ENCODE measurements at places on chromosomes 16 and 17. TPM values are rescaled to one million over a fixed set of nuclear protein-coding genes. Genes with fewer than 3 reads are reported as not detected.

The SALL1 gene
- 97.3 TPM for polyA plus RNA-seq

The SLC2A4 gene
- polyA plus RNA-seq = 2.0 TPM

The PDILT gene
- polyA plus RNA-seq = not detected

The MPRIP gene
- polyA plus RNA-seq = 171 TPM

The SYNGR3 gene
- 1.4 TPM for polyA plus RNA-seq

The CCL4 gene
- polyA plus RNA-seq = 5.0 TPM

The STH gene
- polyA plus RNA-seq = not detected

The ANKRD40CL gene
- 0.25 TPM for polyA plus RNA-seq

The KRTAP1-5 gene
- polyA plus RNA-seq = not detected

The TPSB2 gene
- polyA plus RNA-seq = not detected

The ZG16 gene
- 0.06 TPM for polyA plus RNA-seq

Measured in right renal cortex interstitium (tissue), 3 donors.